ENCODE measurements at places on chromosomes 16 and 17. TPM values are rescaled to one million over a fixed set of nuclear protein-coding genes. Genes with fewer than 3 reads are reported as not detected.

DNA sequence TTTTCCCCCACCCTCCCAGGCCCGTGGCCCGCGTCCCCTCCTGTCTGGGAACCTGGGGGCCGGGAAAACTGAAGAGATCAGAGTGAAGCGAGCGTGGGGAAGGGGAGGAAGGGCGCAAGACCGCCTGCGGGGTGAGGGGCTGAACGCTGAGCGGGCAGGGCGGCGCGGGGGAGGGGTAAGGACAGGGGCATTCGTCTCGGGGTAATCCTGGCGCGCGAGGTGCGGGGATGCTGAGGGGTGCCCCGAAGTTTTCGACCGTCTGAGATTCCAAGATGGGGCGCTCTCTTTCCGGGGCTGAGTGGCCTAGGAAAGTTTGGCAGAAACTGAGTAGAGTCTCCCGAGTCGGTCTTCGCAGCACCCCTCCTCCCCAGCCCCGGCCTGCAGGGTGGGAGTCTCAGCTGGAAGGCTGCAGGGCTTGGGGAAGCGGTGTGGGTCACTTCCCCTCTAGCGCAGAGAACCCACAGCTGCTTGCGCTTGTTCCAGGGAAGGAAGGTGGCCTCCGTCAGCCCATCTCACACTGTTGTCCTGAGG lies 555 bp downstream of the TTYH2 start:
- H3K4me3 ChIP-seq: peak overlapping the region; percentile 56
- H3K4me1 ChIP-seq: peaks cover 38% of the 10 kb centered on the region
- H3K36me3 ChIP-seq: no peaks in the 10 kb centered on the region
- DNase-seq: no peak
- no peaks in the 10 kb centered on the region for H3K27me3 ChIP-seq
- H3K27ac ChIP-seq: no peak overlapping the region

GRCh38 chr17:65409381-65409780 lies 152.1 kb downstream of the AXIN2 start:
- no peak overlapping the region for H3K27ac ChIP-seq
- H3K4me3 ChIP-seq: no peak overlapping the region
- H3K4me1 ChIP-seq: no peaks in the 10 kb centered on the region
- DNase-seq: no peak
- no peaks in the 10 kb centered on the region for H3K36me3 ChIP-seq

DNA sequence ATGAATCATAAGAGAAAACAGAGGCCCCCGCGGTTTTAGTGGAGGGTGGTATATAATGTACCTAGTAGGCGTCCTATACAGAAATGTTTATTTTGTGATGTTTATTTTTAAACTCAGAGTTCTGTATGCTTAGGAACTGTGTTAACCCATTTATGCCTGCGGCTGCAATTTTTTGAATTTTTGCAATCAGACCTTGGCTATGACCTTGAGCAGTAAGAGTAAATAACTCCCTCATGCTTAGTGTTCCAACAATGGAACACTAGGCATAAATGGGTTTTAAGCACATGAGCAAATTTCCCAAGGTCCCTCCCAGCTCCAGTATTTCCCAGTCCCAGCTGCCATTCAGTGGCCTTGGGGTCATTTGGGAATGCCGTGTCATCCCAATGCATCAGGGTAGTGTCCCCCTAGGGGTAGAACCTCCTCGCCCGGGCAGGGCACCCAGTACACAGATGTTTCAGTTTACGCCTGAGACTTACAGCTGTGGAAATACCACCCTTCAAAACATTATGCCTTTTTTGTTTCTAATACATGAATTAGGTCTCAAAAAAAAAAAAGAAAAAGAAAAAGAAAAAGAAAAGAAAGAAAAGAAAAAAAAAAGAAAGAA lies 605.8 kb upstream of the CDH11 start:
- peaks cover 13% of the 10 kb centered on the region for H3K4me1 ChIP-seq
- H3K27me3 ChIP-seq: no peaks in the 10 kb centered on the region
- no peak overlapping the region for H3K4me3 ChIP-seq
- H3K36me3 ChIP-seq: no peaks in the 10 kb centered on the region
- no peak overlapping the region for H3K27ac ChIP-seq
- DNase-seq: no peak

Gene SPATA22
- polyA plus RNA-seq: not detected

Gene CRYM
- polyA plus RNA-seq: 6.3 TPM

- H3K4me3 ChIP-seq: no peak overlapping the region
- no peaks in the 10 kb centered on the region for H3K27me3 ChIP-seq
- peak overlapping the region; percentile 61 for H3K27ac ChIP-seq
- H3K36me3 ChIP-seq: no peaks in the 10 kb centered on the region
- DNase-seq: no peak
- peaks cover 33% of the 10 kb centered on the region for H3K4me1 ChIP-seq
These were observed 223.2 kb downstream of the C16orf78 start for GRCh38 chr16:49596648-49597291.

Gene KRT28
- polyA plus RNA-seq: not detected

Gene KCNG4
- not detected for polyA plus RNA-seq

Measured in hepatocyte (in vitro differentiated cells).